ENCODE measurements at places on chromosomes 12 and 14.

- DNase-seq = no peak
Measured at GRCh38 chr14:99440278-99440677, 40.4 kb downstream of the SETD3 start.

DNA sequence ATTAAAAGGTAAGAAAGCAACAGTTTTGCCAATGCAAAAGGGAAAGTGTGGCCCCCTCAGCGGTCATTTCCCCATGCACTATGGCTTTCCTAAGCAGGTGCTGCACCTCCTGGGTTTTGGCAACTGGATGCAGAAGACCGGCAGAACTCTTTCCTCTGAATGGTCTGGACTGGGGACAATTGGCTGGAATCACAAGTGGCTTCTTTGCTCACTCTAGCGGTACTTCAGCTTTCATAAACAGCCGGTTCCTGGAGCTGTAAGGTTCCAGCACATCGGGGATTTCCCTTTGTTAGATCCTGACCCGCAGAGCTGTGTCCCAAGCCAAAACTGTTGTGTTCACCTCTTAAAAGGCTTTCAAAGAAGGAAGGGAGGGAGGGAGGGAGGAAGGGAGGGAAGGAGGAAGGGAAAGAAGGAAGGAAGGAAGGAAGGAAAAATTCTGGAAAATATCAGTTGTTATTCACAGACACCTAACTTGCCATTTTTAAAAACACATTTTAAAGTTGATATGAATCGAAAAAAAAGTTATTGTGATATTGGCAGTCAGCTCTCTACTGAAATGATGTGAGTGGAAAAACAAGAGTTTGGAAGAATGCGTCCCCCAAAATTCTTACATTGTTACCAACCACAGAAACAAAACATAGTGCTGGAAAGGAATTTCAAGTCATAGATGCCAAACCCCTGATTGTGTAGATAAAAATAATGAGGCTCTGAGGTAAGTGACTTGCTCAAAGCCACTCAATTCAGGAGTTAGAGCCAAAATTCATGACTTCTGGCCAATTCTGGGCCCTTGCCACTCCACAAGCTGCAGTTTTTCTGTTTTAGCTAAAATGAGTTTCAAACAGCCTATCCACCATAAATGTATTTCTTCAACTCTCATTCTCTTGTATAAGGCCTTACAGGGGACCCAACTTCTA is 220.6 kb upstream of the HMGA2 start:
- no peak for DNase-seq

DNA sequence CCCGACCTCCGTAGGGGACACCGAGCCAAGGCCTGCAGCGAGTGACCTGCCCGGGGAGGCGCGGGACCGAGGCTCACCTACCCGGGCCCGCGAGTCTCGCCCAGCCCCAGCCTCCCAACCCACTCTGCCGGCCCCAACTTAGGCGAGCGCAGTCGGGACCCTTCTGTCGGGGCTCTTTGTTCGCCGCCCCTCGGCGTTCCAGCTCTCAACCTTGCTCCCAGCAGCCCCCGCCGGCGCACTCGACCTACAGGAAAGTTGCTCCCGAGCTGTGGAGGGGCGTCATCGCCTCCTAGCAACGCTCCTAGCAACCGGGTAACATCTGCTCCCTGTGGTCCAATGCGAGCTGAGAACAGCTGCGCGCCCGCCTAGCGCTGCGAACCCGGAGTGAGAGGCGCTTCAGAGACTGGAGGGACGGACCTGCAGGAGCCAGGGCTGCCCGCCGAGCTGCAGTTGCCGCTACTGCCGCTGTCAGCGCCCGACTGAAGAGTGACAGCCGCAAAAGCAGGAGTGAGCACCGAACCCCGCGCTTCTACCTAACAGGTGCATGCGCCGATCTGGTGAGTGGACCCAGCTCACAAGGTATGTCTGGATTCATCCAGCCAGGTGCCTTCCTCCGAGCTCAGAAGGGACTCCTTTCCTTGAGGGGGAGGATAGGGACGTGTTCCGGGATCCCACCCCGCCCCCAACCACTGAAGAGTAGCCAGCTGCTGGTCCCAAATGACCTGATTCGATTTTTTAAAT is 355.0 kb downstream of the SNAPC1 start:
- no peak for DNase-seq

DNA sequence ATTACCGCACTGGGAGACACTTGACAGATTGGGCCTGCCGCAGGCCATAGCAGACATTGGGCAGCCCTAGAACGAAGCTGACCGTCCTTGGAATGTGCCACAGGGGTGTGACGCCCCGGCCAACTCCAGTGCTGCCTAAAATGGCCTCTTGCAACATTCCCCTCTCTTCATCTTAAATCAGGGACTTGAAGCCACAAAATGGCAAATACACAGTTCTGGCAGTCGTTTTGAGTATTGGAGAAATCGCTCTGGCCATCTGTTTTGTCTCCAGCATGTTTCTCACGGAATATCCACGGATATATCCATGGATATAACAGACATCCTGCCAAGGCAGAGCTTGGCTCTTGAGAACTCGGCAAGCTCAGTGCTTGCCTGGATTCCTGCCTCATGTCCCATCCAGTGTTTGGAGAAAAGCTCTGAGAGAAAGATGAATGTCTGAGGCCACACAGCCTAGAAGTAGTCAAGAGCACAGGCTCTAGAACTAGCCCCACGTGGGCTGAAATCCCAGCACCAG is 158.4 kb downstream of the CHST11 start:
- no peak for DNase-seq

- no peak for DNase-seq
Measured at GRCh38 chr14:65168840-65169239, 66.5 kb upstream of the MAX start.
